ENCODE measurements at places on chromosomes 6 and 20. TPM values are rescaled to one million over a fixed set of nuclear protein-coding genes. Genes with fewer than 3 reads are reported as not detected.

DNA sequence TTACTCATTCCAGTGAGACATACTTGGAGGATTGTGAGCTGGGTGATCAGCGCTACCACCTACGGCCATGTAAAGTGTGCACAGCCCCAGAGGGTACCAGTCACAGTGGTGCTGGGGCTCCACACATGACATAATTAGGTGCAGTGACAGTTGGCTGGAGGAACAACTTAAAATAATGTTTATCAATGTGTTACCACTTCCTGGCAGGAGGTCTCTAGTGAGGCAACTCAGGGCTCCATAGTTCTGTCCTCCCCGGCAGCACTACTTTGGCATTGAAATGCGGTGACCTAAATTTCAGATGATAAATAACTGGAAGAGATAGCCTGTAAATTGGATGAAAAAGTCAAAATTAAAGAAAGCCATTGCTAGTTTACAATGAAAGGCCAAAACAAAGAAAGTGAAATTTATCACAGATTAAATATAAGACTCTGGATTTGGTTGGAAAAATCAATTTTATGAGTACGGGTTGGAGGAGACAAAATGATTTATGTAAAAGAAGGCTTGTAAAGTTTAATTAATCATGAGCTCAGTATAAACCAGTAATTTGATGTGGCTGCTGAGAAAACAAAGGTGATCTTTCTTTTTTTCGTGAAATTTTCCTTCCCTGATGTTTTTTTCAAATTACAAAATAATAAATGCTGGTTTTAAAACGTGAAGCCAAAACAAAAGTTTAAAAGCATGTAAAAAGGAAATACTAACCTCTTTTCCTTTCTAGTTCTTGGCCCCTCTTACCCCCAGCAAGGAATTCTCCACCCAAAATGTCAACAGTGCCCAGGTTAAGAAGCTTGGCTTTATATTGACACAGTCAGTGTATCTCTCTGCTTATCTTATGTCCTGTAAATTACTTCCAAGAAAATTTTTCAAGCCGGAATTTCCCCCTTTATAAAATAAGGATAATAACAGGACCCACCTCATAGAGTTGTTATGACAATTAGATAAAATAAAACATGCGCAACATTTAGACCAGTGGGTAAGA lies 126.7 kb upstream of the NOX3 start:
- H3K27me3 ChIP-seq, result no peaks in the 10 kb centered on the region
- no peak for DNase-seq
- no peak overlapping the region for H3K27ac ChIP-seq
- H3K36me3 ChIP-seq, result no peaks in the 10 kb centered on the region
- H3K4me1 ChIP-seq, result no peaks in the 10 kb centered on the region

DNA sequence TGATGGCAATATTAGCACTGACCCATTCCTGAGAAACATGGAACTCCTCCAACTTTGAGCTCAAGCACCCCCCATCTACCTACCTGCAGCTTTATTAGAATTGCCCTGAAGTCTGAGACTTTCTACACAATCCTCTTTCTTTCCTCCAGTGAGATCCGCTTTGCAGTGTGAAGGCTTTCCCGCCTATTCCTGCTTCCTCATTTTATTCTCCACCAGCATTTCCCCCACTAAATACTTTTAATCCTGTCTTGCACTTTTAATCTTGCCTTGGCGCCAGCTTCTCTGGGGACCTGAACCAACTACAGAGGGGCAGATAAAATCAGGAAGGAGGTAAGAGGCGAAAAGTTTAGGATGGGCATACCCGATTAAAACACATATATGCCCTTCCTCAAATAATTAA lies 178.1 kb upstream of the PRDM1 start:
- no peaks in the 10 kb centered on the region for H3K4me1 ChIP-seq
- H3K4me3 ChIP-seq, result no peak overlapping the region
- no peak overlapping the region for H3K27ac ChIP-seq
- no peaks in the 10 kb centered on the region for H3K36me3 ChIP-seq

Gene FOXF2
- 10.2 TPM for total RNA-seq

Gene HLA-DRB1
- 23.8 TPM for total RNA-seq
